ENCODE measurements at places on chromosomes 12 and 14. TPM values are rescaled to one million over a fixed set of nuclear protein-coding genes. Genes with fewer than 3 reads are reported as not detected.

DNA sequence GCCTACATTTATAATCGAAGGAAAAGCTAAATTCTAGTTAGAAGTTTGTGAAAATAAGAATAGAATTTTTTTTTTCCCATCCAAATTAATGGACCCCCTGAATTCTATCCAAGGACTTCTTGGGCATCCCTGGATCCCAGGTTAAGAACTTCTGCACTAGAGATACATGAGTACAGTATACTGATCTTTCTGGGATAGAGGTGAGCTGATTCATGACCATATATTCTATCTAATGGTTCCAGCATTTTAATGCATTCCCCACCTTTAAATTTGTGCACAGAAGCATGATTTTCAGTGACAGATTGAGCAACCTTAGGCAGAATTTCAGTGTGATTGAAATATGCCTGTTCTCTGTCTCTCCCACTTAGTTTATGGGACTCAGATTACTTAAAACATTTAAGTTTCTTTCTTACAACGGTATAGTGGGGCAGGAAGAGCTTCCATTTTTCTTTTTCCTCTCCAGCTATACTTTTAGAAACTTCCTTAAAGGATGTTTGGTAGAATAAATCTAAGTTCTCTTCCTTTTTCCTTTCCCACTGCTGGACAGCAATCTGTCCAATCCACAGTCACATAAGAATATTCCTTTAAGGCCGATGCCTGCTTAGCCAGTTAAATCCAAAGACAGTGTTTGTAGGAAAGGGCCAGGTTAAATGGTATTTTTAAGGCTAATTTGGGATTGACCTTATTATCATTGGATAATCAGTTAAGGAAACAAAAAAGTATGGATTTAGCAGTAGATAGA, 6.7 kb downstream of the MDM2 start:
- no peak for DNase-seq

- DNase-seq = no peak
These were observed 58.4 kb downstream of the IGF1 start for GRCh38 chr12:102421802-102422583.

GRCh38 chr12:59401862-59402261, 194.0 kb upstream of the SLC16A7 start:
- DNase-seq = no peak

- DNase-seq = no peak
These were observed 16.8 kb downstream of the GNS start for GRCh38 chr12:64742416-64742815.

GRCh38 chr14:59199205-59199604, 10.7 kb downstream of the DAAM1 start:
- DNase-seq = no peak

DNA sequence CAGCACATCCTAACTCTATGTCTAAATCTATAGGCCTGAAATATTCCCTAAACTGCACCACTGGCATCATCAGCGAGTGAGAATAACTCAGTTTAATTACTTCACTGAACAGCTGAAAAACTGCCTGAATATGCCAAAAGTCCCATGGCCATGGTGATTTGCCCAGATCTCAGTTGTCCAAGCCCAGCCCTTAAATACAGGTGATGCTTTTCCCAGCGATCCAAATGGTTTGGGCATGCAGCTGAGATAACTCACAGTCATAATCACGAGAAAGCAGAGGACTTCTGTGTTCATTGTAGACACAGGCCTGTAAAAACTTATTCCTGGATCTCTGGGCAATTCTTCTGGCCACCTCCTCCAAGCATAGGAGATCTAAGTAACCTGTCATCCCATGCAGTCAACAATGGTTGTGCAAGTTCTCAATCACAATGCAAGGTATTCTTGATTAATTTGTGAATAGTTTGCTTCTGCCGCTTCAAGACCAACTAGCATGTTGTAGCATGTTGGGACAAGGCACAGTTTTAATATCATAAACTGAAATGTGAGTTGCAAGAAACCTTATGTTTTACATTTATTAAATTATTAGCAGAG, 40.5 kb downstream of the DUSP6 start:
- no peak for DNase-seq

- no peak for DNase-seq
These were observed 4.7 kb downstream of the SYNE2 start for GRCh38 chr14:63857466-63858030.

DNA sequence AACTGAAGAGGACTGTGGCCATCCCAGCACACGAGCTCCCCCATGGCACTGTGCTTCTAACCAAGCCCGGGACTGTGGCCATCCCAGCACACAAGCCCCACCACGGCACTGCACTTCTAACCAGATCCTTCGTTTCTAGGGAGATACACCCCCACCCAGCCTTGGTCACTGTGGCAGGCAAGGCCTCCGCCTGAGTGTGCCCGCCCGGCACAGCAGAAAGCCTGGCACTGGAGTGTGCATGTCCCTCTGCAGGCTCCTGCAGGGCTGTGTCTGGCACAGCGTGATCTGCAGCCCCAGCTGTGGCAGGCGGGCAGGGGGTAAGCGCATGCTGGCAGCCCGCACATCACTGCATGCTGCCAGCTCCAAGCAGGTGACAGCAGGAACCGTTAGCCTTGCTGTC, 49.8 kb downstream of the CCDC85C start:
- DNase-seq = no peak

- DNase-seq = no peak
These were observed 56.7 kb upstream of the SLC24A4 start for GRCh38 chr14:92266216-92266615.

DNA sequence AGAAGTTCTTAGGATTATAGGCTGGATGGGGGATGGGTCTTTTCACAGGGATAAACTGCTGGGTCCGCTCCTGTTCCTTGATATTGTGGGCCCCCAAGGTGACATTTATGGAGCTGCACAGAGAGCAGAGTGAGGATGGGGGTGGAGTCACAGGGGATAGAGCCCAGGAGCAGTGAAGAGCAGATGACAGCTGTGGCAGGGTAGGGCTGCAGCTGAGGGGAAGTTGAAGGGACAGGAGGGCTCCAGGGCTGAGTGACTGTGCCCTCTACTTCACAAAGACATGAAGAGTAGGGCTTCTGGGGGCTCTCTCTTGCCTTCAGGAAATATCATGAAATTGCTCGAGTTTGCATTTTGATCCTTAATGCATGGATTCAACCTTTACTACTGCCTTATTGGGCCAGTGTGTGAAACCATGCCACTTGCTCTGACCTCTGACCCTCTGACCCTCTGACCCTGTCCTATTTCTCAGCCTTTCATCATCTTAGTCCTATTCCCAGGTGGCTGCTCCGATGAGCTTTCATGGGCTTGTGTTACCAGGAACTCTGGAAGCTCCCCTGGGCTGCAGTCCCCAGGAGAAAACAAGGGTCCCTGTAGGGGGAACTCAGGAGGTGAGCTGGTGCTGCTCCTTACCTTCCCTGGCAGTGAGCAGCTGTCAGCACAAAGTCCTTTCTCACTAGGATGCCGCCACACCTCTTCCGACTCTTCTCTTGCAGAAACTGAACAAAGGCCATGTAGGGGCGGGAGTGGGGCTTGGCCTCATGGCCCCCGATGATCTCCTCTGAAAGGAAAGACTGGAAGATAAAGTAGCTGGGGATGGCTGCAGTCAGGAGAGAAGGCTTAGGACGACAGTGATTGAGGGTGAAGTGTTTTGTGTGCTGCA, 1.6 kb downstream of the GZMH start:
- DNase-seq = no peak

DNA sequence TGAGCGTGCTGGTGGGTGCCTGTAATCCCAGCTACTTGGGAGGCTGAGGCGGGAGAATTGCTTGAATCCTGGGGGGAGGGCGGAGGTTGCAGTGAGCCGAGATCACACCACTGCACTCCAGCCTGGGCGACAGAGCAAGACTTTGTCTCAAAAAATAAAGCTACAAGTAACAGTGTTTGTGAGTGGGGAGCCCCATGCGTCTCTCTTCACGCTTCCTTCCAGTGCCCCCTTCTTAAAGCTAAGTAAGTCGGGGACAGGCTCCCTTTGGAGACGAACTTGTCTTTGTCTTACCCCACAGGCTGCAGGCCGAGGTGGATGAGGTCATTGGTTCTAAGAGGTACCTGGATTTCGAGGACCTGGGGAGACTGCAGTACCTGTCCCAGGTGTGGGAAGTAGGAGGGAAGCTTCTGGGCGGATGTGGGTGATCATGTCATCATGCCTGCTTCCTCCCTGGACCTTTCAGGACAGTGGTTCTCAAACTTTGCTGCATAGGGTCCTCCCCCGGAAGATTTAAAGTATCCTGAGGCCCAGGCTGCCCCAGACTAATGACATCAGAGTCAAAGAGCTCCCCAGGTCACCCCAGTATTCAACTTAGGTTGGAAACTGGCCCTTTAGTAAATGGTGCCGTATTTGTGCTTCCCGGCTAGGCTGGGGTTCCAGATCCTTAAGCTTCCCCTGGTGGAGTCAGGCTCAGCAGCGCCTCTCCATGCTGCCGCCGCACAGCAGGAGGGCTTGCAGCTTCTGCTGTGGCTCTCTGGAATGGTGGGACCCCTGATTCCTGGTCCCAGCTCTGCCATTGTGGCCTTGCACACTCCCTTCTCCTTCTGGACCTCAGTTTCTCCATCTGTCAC, 37.1 kb downstream of the CYP46A1 start:
- no peak for DNase-seq

- DNase-seq = no peak
These were observed 9.4 kb upstream of the MORN3 start for GRCh38 chr12:121678716-121679300.

- peak; percentile 30 for DNase-seq
These were observed 4.3 kb downstream of the HOXC9 start for GRCh38 chr12:54004063-54004840.

GRCh38 chr12:82527165-82527780, 159.4 kb upstream of the TMTC2 start:
- no peak for DNase-seq

DNA sequence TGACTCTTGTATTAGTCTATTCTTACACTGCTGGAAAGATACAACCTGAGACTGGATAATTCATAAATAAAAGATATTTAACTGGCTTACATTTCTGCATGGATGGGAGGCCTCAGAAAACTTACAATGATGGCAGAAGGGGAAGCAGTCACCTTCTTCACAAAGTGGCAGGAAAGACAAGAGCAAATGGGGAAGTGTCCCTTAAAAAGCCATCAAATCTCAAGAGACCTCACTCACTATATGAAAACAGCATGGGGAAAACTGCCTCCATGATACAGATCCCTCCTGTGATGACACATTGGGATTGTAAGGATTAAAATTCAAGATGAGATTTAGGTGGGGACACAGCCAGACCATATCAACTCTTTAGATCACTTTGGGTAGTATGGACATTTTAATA, 83.7 kb downstream of the TMTC3 start:
- no peak for DNase-seq

Gene SCNN1A
- total RNA-seq = 0.46 TPM

Gene CD163L1
- total RNA-seq = 3.0 TPM

Gene ADIPOR2
- total RNA-seq = 38.4 TPM

Gene ZNF84
- total RNA-seq = 15.1 TPM

Gene EML1
- total RNA-seq = 49.6 TPM

Gene SCAF11
- 76.6 TPM for total RNA-seq

Gene PTPRO
- total RNA-seq = 1.3 TPM

Gene MAP3K12
- total RNA-seq = 5.6 TPM

Gene ACRBP
- total RNA-seq = 1.2 TPM

Measured in Right ventricle myocardium inferior (tissue), 1 donor.